ENCODE measurements at places on chromosomes 6 and 20.

GRCh38 chr6:129490521-129491255, 219.3 kb downstream of the ARHGAP18 start:
- DNase-seq = peak; percentile 89

DNA sequence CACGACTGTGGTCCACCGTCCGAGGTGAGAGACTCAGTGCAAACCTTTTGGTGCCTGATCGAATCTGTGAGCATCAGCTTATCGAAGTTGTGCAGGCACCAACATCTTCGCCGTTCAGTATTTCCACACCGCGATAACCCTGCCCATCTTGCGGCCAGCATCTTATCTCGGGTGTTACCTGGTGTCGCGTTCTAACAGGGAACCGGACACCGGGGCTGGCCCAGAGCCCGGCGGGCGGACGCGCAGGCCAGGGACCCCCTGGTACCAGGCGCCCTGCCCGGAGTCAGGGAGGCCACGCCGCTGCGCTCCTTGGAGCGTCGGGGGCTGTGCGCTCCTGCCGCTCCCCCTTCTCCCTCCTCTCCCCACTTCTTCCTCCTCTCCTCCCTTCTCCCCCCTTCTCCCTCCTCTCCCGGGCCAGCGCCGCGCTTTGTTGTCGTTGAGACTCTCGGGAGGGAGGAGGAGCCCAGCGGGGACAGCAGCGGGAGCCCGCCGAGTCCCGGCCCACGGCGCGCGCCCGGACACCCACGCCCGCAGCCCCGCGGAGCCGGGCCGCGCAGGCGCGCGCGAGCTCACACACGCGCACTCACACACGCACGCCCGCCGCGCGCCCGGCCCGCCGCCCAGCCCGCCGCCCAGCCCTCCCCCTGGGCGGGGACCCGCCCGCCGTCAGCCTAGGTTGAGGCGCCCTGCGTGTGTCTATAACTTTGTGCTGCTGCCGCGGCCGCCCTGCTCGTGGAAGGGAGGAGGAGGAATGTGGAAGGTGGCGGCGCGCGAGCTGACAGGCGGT, 1.4 kb upstream of the FOXO3 start:
- peak; percentile 93 for DNase-seq

- DNase-seq = peak; percentile 57
Observed at GRCh38 chr20:32742322-32743236, 688 bp downstream of the COMMD7 start.

DNA sequence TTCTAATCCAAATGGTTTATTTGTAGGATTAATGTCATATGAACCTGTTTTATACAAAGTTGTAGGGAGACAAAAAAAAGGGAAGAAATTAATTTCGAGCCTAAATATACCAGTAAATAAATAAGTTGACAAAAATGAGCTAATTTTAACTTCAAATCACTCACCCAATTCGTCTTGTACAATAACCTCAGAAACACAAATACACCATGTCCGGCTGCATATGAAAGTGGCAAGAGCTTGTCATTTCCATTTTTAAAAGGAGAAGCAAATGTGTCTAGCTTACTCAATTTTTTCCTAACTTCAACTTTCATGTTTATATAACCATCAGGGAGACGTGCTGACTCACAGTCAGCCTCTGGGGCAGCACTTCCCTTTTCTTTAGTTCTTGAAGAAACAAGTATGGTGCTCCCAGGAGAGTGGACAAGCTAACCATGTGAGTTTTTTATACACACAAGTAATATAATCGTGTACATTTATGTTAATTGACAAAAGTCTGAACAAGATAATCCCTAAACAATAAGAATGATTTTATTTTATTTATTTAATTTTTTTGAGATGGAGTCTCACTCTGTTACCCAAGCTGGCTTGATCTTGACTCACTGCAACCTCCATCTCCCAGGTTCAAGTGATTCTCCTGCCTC, 55.5 kb upstream of the SGK1 start:
- no peak for DNase-seq

DNA sequence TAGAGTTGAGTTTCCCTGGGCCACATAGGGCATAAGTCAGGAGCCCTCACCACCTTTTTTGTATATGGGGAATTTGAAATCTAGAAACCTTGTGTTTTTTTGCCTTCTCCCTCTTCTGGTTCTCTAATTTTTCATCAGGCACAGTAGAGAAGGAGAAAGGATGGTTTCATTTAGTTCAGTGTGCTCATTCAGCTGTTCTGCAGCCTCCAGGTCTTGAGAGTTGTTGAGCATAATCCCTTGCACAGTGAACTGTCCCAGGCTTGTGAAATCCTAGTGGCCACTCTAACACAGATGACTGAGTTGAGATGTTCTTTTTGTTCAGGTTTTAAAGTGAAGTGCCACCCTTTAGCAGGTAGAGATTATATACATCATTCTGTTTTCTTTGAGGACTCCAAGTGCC, 183.5 kb downstream of the CDKAL1 start:
- no peak for DNase-seq

Data from CD8-positive, alpha-beta T cell (primary cell).